HL-60 (cell line): ENCODE measurements at places on chromosomes 7 and 10.

GRCh38 chr10:103814626-103815370, 40.6 kb downstream of the SH3PXD2A start:
- DNase-seq = no peak

GRCh38 chr7:151728286-151728660, 148.6 kb downstream of the PRKAG2 start:
- DNase-seq = no peak

- DNase-seq = no peak
Measured at GRCh38 chr7:24769851-24770250, 12.6 kb upstream of the GSDME start.

DNA sequence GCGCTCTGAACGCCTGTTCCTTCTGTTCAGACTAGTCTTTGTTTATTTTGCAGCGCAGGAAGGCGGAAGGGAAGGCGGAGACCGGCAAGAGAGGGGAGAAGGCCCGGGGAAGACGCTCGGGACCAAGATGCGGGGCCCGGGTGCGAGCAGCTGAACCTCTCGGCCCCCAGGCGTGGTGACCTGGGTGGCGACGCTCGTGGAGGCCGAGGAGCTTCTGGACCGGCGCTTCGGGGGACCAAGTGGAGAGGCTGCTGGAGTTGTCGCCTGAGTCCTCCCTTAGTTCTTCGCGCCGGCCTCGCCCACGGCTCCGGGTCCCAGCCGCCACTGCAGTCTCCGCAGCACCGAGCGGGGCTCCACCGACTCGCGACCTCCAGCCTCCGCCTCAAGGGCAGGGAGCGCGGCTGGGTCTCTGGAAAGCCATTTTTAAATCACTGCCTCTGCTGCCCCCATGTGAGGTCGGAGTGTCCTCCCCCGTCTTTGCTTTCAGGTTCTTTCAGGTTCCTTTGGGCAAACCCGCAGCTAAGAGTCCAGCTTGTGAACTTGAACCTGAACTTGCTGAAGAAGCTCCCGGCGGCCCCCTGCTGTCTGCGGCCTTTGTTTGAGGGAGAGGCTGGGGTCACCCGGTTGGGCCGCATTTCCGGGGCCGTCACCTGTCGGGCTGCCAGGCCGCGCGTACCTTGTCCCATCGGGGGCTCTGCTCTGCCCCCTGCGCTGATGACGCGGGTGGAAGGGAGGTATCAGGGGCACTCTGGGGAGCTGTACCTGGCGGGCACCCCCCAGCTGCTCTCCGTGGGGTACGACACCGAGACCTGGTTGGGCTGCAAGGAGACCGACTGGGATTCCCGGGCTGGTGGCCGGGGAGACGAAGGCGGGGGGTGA, 136.0 kb downstream of the KIF20B start:
- no peak for DNase-seq

- no peak for DNase-seq
Measured at GRCh38 chr7:50738932-50739331, 43.8 kb downstream of the GRB10 start.

DNA sequence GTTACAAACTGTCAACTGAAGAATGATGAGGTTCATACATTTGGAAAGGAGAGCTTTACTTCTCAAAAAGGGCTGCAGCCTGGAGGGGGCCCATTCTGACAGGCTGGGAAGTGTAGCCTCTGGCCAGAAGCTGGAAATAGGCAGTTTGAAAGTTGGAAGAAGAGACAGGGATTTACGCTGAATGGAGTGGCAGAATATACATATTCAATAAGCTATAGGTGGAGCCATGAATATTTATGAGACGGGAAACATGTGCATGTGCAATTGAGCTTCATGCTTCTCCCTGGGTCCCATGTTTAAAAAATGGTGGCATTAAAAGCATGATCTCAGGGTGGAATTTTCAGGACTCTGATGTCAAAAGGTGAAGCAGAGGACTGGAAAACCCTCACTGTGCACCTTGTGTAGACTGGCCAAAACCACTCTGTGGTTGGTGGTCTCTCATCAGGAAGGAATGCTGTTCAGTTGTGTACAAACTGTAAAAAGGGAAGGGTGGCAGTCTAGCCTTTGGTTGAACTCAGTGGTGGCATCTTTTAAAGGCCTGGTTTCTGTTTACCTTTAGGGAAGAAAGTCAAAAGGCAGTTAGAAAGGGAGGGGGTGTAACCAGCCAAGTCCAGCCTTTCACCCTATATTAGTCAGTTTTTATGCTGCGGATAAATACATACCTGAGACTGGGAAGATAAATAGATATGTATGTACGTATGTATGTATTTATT, 7.2 kb upstream of the ACTR3B start:
- DNase-seq = no peak

- DNase-seq = no peak
Measured at GRCh38 chr10:92142512-92142911, 148.4 kb downstream of the CPEB3 start.
